ENCODE measurements at places on chromosomes 13 and 19. TPM values are rescaled to one million over a fixed set of nuclear protein-coding genes. Genes with fewer than 3 reads are reported as not detected.

MEIOSIN gene
- total RNA-seq: not detected

TEX26 gene
- total RNA-seq: not detected

LYL1 gene
- 0.47 TPM for total RNA-seq

TBXA2R gene
- 5.8 TPM for total RNA-seq

MISP3 gene
- total RNA-seq: 2.0 TPM

C19orf73 gene
- 1.6 TPM for total RNA-seq

RFPL4AL1 gene
- total RNA-seq: not detected

GARIN5A gene
- total RNA-seq: 1.9 TPM

PRTN3 gene
- total RNA-seq: not detected

ADAT3 gene
- total RNA-seq: 3.2 TPM

ZNF525 gene
- 6.9 TPM for total RNA-seq

ZNF230 gene
- total RNA-seq: 3.9 TPM

ARL11 gene
- not detected for total RNA-seq

ZNF227 gene
- total RNA-seq: 12.2 TPM

WASF3 gene
- 18.5 TPM for total RNA-seq

NECTIN2 gene
- total RNA-seq: 120 TPM

ADAMTS10 gene
- 73.6 TPM for total RNA-seq
